Dermis blood vessel endothelial cell (primary cell): ENCODE measurements at places on chromosomes 2 and 18. TPM values are rescaled to one million over a fixed set of nuclear protein-coding genes. Genes with fewer than 3 reads are reported as not detected.

CNTNAP5 gene
- not detected in 2 replicates for total RNA-seq

DNA sequence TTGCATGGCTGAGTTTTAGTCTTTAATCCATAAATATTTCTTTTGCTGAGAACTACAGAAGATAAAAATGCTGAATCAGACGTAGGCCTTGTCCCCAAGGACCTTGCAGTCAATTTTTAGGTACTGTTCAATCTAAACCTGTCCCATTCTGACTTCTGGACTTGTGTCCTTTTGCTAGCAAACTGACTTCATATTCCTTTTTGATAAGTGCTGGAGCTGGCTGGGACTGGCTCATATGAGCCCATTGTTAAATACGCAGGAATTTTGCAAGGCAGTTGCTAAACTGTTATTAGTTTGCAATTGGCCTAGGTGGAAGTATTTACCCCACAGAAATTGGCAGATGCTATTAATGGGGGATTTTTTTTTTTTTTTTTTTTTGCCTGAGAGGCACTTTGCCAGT, 941.4 kb downstream of the DCC start:
- no peak for DNase-seq

- no peak for DNase-seq
These were observed 104.8 kb upstream of the WDR75 start for GRCh38 chr2:189336276-189336975.

DNA sequence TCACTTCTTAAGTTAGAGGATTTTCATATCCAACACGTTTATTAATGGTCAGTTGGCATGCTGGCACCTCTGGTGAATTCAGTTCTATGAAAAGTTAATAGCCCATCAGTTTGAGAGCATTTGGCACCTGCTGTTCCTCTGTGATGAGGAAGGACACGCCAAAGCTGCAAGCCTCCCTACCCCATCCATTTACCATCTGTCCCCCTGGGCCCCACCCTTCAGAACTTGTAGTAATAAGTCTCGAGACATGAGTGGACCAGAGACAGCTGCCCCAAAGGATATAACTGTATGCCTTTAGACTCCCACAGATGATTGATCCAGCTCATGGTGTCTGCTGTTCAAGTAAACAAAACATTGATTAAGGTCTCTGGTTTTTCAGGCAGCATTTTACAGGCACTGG, 6.3 kb downstream of the OST4 start:
- no peak for DNase-seq
